Osteocyte (in vitro differentiated cells): ENCODE measurements at places on chromosomes 16 and 17.

GRCh38 chr17:40328386-40328766 lies 19.4 kb downstream of the RARA start:
- DNase-seq: no peak

DNA sequence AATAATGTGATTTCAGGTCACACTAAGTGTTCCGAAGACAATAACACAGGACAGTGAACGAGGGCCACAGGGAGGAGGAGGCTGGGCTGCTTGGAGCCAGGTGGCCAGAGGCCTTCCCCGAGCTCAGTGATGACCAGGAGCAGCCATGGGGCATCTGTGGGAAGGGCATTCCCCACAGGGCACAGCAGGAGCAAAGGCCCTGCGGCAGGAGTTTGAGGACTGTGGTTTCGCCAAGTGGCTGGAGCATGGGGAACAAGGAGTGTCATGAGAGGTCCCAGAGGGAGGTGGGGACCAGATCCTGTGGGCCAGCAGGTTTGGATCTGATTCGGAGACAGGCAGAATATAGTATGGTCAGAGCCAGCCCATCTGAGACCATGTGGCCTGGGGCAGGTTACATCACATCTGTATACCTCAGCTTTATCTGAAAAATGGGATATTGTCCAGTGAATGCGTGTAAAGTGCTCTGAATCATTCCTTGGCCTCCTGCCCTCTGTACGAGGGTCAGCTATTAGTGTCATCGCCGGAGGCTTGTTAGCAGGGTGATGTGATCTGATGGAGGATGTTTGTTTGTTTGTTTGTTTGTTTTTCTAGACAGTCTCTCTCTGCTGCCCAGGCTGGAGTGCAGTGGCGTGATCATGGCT lies 176.8 kb downstream of the KATNIP start:
- no peak for DNase-seq

DNA sequence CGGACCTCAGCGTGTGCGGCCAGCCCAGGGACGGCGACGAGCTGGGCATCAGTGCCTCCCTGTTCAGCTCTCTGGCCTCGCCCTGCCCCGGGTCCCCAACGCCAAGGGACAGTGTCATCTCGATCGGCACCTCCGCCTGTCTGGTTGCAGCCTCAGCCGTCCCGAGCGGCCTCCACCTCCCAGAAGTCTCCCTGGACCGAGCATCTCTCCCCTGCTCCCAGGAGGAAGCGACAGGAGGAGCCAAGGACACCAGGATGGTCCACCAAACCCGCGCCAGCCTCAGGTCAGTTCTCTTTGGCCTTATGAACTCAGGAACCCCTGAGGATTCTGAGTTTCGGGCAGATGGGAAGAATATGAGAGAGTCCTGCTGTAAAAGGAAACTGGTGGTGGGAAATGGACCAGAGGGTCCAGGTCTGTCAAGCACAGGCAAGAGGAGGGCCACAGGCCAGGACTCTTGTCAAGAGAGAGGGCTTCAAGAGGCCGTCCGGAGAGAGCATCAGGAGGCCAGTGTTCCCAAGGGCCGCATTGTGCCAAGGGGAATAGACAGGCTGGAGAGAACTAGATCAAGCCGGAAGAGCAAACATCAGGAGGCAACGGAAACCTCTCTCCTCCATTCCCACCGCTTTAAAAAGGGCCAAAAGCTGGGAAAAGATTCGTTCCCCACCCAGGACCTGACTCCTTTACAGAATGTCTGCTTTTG lies 825 bp downstream of the HASPIN start:
- no peak for DNase-seq

- DNase-seq: no peak
These were observed 22.2 kb downstream of the SERPINF1 start for GRCh38 chr17:1783834-1784611.

DNA sequence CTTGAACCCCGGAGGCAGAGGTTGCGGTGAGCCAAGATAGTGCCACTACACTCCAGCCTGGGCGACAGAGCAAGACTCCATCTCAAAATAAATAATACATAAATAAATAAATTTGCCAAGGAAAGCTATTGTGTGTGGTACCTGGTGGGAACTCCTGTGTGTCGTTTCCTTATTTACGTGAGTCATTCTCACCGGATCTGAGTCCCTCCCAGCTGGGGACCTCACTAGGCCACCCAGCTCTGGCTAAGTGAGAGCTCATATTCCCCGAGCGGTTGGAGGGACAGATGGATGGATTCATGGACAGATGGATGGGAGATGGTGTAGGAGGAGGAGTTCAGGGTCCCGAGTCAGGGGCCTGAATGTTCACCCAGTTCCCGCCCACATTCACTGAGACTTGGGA lies 22.9 kb upstream of the C1QL1 start:
- DNase-seq: no peak

GRCh38 chr17:19447085-19447583 lies 36.1 kb downstream of the RNF112 start:
- peak; percentile 91 for DNase-seq

GRCh38 chr17:42555122-42555622 lies 2.4 kb downstream of the HSD17B1 start:
- DNase-seq: no peak

DNA sequence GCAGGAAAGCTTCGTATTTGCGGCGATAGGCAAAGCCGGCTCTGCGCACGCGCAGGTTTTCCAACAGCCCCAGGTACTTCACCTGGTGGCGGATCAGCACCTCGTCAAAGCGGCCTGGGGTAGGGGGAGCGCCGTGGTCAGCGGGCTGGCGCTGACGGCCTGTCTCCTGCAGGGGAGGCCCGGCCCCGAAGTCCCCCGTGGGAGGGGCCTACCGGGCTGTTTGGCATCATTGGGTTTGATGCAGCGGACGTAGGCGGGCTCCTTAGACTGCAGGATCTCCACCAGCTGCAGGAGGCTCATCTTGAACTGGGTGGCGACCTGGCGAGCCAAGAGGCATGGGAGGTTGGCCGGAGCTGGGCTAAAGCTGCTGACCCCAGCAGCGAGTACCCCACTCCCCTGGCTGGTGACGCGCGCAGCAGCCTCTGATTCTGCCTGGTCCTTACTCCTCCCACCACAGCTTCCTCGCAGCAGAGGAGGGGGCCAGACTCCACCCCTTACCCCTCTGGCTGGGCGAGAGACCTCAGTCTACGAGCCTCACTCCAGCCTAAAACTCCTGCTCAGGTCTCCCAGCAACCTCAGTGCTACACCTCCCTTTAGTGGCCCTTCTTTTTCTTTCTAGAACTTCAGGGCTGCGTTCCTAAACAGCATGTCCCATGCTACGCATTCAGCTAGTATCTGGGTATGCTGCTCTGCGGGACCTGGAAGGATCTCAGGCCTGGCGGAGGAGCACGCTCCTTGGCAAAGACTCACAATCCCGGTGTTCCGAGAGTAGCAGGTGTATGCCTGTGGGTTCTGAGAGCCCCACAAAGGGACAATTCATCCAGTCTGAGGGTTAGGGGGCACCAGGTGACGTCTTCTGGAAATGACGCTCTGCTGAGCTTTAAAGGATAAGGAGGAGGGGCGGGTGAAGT lies 16.1 kb upstream of the CRK start:
- DNase-seq: no peak

- no peak for DNase-seq
These were observed 233.7 kb downstream of the ZFHX3 start for GRCh38 chr16:72814226-72814625.

DNA sequence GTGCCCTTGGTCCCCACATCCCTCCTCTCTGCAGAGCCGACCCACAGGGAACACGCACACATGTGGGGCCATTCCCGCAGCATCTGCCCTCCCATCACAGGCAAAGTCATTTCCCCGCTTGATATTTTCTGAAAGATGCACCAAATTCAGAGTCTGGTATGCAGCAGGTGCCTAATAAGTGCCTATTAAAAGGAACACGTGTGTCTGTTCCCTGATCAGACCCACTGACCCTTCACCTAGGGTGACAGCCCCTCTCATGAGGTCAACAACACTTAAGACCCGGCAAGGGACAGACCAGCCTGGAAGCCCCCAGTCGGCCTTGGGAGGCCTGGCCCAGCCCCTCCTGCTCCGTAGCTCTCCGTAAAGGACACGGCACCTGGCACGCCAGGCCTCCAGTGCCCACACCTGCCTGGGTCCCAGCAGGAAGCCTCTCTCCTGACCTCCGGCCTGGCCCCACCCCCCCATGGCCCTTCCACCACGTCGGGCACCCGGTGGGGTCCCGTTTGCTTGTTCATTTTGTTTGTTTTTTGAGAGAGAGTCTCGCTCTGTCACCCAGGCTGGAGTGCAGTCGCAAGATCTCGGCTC lies 20.0 kb downstream of the UNKL start:
- no peak for DNase-seq

DNA sequence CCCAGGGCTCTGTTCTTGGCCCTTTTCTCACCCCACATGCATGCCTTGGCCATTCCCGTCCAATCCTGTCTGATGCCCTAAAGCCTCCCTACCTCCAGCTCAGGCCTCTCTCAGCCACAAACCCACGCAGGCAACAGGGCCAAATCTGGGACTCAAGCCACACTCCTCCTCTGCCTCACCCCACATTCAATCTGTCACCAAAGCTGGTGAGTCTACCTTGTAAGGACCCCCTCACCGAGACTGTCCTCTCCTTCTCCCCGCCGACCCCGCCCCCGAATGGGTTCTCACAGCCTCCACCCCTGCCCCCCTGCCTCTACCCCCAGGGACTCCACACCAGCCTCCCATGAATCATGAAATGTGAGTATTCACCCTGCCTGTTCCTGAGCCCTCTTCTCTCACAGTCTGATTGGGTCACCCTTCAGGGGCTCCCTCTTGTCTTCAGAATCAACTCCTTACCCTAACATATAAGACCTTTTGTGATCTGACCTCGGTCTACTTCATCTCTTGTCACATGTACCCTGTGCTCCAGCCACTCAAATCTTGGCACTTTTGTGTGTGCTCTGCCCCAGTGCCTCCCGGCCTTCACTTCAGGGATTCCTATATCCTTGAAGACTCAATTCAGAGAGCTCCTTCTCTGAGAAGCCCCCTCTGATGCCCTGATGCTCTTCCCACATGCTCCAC lies 10.7 kb downstream of the EPOP start:
- DNase-seq: no peak

- no peak for DNase-seq
These were observed 21.4 kb downstream of the WSB1 start for GRCh38 chr17:27315322-27315721.

- no peak for DNase-seq
These were observed 3.3 kb downstream of the ABCC3 start for GRCh38 chr17:50637829-50638605.

GRCh38 chr17:63675607-63676546 lies 24.0 kb downstream of the LIMD2 start:
- DNase-seq: no peak

GRCh38 chr16:86576591-86577313 lies 1.6 kb upstream of the FOXL1 start:
- DNase-seq: no peak

DNA sequence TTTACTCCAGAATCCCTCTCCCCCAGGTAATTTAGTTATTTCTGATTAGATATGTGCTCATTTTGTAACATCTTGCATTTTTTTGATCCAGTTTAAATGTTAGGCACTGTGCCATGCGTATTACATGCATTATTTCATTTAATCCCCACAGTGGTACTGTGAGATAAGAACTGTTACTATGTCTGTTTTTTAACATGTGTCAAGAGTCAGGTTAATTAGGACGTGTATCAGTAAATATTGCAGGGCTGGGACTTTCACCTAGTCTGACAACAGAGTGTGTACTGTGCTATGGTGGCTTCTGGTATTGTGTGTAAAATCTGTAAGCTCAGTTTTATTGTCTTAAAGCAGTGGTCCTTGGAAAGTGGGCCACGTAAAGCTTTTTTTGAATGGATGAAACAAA lies 10.6 kb downstream of the RSPRY1 start:
- no peak for DNase-seq

- DNase-seq: no peak
These were observed 6.9 kb downstream of the CCR7 start for GRCh38 chr17:40558300-40558889.

- no peak for DNase-seq
These were observed 96.2 kb downstream of the PGS1 start for GRCh38 chr17:78474614-78475146.

DNA sequence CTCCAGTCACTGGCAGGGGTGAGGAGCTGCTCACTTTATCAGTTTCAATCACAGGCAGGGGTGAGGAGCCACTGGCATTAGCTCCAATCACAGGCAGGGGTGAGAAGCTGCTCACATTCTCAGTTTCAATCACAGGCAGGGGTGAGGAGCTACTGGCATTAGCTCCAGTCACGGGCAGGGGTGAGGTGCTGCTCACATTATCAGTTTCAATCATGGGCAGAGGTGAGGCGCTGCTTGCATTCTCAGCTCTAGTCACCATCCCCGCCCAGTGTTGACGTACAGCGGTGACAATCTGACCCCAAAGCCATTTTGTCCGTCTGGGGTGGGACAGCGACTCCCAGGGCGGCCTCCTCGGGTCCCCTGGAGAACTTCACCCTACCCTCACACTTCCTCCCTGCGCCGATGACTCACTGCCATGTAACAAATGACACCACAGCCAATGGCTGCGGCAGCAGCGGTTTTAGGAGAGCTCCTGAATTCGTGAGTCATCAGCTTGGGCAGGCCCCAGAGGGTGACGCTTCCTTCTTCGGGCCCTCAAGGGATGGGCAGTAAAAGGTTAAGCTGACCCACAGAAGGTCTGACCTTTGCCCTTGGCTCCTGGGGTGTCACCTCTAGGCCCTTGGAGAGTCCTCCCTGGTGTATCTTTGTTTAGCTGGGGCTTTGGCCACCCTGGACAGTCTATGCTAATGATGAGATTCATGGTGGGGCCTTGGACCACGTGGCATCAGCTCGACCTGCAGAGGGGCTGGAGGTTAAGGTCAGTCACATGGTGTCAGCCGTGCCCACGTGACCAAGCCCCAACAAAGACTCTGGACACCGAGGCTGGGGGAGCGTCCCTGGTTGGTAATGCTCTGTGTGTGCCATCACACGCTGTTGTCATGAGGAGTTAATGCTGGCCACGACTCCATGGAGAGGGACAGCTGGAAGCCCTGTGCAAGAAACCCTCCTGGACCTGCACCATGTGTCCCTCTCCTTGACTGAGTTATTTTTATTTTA lies 171.7 kb downstream of the C16orf95 start:
- DNase-seq: no peak

DNA sequence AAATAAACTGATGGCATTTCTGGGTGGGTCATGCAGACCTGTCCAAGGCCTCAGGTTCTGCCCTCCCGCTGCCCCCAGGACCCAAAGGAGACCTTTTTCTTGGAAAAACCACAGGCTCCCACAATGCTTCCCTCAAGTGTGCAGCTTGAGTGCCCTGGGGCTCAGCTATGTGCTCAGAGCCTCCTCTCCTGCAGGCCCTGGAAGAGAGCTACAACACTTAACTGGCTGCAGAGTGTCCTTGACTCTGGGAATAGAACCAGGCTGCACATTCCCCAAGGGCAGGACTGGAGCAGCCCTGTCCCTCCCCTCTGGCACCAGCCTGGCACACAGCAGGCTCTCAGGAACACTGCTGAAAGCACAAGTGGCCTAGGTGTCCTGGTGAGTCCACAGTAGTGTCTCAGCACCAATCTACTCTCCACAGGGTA lies 4.8 kb upstream of the SREBF1 start:
- peak; percentile 78 for DNase-seq

- no peak for DNase-seq
These were observed 214.2 kb downstream of the STX8 start for GRCh38 chr17:9361188-9361955.

- peak; percentile 99 for DNase-seq
These were observed 26.7 kb downstream of the SAP30BP start for GRCh38 chr17:75693500-75694481.

DNA sequence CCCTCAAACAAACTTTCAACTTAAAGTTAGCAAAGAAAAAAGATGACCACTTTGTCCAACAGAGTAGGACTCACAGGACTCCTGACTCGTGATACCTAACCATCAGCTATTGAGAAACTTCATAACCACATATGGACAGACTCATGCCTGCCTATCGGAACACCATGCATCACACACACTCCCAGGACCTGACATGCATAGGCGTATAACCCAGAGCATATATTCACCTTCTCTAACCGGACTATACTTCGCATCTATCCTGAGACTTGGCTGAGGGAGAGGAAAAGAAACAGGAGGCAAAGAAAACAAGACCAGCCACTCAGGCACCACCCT lies 2.2 kb downstream of the PIP4K2B start:
- DNase-seq: no peak
